ENCODE measurements at places on chromosomes 5 and 9.
A peak's percentile ranks its signal among the peaks of the same experiment; 100 is the strongest.

- peak; percentile 42 for DNase-seq
Measured at GRCh38 chr5:31581498-31582099, 49.5 kb downstream of the C5orf22 start.

DNA sequence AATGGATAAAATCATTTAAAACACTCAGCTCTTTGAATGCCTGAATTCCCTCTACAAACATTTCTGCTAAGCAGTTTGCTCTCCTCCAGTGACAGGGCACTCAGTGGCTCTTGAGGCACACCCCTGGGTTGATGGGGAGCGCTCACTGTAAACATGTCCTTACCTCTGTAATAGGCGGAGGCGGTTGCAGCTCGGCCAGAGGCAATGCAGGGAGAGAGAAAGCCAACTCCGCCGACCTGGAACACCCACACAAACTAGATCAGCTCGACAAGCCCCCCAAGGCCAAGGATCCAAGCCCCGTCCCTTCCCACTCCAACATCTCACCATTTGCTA is 329 bp downstream of the CDC23 start:
- peak; percentile 21 for DNase-seq

DNA sequence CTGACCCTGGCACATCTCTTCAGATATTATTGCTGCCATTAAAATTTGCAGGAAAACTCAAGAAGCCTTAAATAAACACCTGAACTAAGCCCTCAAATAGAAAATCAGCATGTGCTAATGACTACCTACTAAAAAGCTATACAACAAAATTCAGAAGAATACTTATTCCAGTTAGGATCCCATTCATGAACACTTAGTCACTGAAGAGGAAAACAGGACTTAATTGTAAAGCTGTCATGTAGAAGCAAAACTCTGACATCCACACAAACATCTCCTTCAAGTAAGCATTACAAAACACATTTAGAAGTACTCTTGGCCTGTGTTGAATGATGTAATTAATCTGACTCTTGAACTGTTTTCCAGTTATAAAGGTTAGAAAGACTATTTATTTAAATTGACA is 19.9 kb downstream of the ELL2 start:
- no peak for DNase-seq

DNA sequence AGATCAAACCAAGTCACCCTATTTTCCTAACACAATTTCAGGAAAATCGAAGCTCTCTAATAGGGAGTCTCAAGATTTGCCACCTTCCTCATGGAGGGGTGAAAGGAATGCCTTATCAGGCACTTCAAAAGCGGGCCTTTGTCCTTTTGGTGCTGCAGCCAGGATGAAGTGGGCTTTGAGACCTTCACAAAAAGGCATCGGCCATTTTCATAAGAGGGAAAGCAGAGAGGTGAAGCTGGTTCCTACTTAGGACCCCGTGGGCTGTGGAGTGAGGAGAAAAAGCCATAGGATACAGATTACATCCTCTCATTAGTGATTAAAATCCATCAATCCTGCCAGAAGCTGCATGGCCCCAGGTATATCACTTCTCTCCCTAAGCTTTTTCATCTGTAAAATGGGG is 859 bp downstream of the CDKN2AIPNL start:
- DNase-seq = no peak

Measured in A172 (cell line).